Upper lobe of right lung (tissue), 1 donor: ENCODE measurements at places on chromosomes 7 and 10.
A peak's percentile ranks its signal among the peaks of the same experiment; 100 is the strongest.

DNA sequence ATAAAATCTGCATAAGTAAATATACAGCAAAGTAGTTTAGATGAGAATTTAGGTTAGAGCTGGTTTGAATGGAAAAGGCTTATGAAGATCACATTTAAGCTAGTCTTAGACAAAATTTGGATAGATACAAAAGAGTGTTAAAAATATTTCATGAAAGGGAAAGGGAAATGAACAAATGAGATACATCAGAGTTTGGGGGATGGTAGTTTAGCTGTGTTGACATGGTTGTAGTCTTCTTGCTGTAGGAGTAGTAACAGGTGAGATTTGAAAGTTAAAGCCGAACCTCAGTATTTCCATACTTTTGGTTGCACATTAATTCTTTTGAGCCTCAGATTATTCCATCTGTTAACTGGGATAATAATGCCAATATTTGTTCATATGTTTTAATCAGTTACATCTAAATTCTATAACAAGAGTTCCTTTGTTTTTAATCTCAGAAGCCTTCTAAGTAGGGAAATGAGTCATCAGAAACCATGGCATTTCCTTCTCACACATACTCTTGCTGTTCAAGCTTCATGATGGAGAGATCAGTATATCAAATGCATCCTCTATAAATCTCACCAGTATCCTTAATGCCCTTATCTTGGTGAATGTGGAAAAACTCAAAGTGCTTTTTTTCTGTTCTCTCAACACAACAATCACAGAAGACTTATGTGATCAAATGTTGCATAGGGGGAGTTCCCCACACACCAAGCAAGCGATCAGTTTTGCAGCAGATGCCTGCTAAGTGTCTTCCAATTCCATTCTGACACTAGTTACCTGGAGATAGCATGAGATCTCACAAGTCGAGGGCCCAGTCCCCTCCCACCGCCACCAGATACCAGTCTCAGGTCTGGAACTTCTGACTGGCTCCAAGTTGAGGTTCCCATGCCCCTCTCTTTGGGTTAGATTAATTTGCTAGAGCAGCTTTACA lies 84.7 kb downstream of the MAPK8 start:
- no peak overlapping the region for H3K27ac ChIP-seq
- H3K4me1 ChIP-seq: peaks cover 18% of the 10 kb centered on the region
- DNase-seq: no peak
- H3K27me3 ChIP-seq: no peaks in the 10 kb centered on the region

GRCh38 chr10:132892004-132892403 lies 50.4 kb downstream of the CFAP46 start:
- peak; percentile 46 for DNase-seq
- H3K4me3 ChIP-seq: no peak overlapping the region
- peaks cover 36% of the 10 kb centered on the region for H3K27me3 ChIP-seq
- H3K4me1 ChIP-seq: no peaks in the 10 kb centered on the region
- no peak overlapping the region for H3K27ac ChIP-seq

- H3K4me1 ChIP-seq: peaks cover 4% of the 10 kb centered on the region
- no peaks in the 10 kb centered on the region for H3K27me3 ChIP-seq
- H3K4me3 ChIP-seq: no peak overlapping the region
- H3K36me3 ChIP-seq: no peaks in the 10 kb centered on the region
These were observed 30.7 kb upstream of the ANTXRL start for GRCh38 chr10:46255801-46256747.

GRCh38 chr10:117486606-117487005 lies 55.9 kb upstream of the EMX2 start:
- peaks cover 18% of the 10 kb centered on the region for H3K27me3 ChIP-seq
- DNase-seq: no peak
- H3K36me3 ChIP-seq: no peaks in the 10 kb centered on the region
- no peak overlapping the region for H3K4me3 ChIP-seq
- H3K4me1 ChIP-seq: no peaks in the 10 kb centered on the region
- H3K27ac ChIP-seq: no peak overlapping the region

DNA sequence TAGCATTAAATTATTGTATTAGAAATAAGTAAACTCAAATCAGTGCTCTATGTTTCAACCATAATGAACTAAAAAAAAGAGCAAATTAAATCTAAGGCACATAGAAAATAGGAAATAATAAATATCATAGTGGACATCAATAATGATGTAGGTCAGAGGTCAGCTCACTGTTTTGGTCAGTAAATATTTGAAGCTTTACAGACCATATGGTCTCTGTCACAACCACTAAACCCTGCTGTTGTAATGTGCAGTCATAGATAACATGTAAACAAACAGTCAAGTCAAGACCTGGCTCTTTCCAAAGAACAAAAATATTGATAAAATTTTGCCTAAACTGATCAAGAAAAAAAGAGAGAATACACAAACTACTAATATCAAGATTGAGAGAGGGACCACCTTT lies 615.0 kb downstream of the SH2D4B start:
- no peak overlapping the region for H3K4me3 ChIP-seq
- no peaks in the 10 kb centered on the region for H3K4me1 ChIP-seq
- no peak overlapping the region for H3K27ac ChIP-seq
- H3K36me3 ChIP-seq: no peaks in the 10 kb centered on the region

- H3K27me3 ChIP-seq: no peaks in the 10 kb centered on the region
- no peak overlapping the region for H3K27ac ChIP-seq
- H3K36me3 ChIP-seq: no peaks in the 10 kb centered on the region
- H3K4me1 ChIP-seq: no peaks in the 10 kb centered on the region
- DNase-seq: no peak
These were observed 26.2 kb downstream of the ASB15 start for GRCh38 chr7:123627851-123628250.

DNA sequence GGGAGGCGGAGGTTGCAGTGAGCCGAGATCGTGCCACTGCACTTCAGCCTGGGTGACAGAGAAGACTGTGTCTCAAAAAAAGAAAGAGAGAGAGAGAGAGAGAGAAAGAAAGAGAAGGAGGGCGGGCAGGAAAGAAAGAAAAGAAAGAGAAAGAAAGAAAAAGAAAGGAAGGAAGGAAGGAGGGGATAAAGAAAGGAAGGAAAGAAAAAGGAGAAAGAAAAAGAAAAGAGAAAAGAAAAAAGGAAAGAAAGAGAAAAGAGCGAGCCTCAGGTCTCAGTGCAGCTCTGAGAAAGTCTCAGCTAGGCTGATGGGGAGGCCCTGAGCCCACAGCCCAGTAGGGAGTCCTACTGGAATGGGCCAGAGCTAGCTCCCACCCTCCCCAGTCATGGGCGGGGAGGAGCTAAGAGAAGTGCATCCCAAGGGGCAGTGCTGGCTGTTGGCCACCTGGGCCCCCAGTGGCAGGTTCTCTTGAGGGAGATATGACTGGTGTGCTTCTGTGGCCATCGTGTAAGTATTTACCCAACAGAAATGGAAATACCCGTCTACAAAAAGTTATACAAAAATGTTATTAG lies 69.3 kb downstream of the ABRAXAS2 start:
- no peak overlapping the region for H3K27ac ChIP-seq
- no peak overlapping the region for H3K4me3 ChIP-seq
- no peaks in the 10 kb centered on the region for H3K4me1 ChIP-seq
- peak; percentile 26 for DNase-seq

DNA sequence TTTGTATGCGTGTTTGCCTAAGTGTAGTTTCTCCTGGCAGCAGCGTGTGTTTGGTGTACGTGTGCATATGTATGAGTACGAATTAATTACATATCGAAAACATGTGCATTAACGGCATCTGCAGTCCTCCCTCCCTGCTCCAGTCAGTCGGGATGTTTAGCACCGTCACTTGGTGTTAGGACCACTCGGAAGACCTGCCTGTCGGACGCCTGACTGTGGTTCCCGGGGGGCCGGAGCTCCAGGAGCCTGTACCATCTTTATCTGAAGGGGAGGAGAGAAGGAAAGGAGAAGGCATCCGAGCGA lies 1.1 kb upstream of the CNTNAP2 start:
- H3K36me3 ChIP-seq: no peaks in the 10 kb centered on the region
- no peak for DNase-seq
- H3K4me1 ChIP-seq: peaks cover 8% of the 10 kb centered on the region
- H3K4me3 ChIP-seq: peak overlapping the region; percentile 37
- peaks cover 18% of the 10 kb centered on the region for H3K27me3 ChIP-seq
- H3K27ac ChIP-seq: no peak overlapping the region

GRCh38 chr10:122514045-122514840 lies 46.3 kb upstream of the DMBT1 start:
- H3K27ac ChIP-seq: no peak overlapping the region
- H3K4me1 ChIP-seq: no peaks in the 10 kb centered on the region
- no peak for DNase-seq
- peaks cover 11% of the 10 kb centered on the region for H3K36me3 ChIP-seq
- H3K27me3 ChIP-seq: no peaks in the 10 kb centered on the region

GRCh38 chr10:69048103-69048502 lies 39.8 kb upstream of the SRGN start:
- peaks cover 49% of the 10 kb centered on the region for H3K4me1 ChIP-seq
- peak overlapping the region; percentile 70 for H3K27ac ChIP-seq
- DNase-seq: peak; percentile 78
- H3K27me3 ChIP-seq: no peaks in the 10 kb centered on the region
- H3K4me3 ChIP-seq: no peak overlapping the region

- DNase-seq: no peak
- no peak overlapping the region for H3K4me3 ChIP-seq
- H3K36me3 ChIP-seq: peaks cover 33% of the 10 kb centered on the region
These were observed 8.3 kb downstream of the PI4K2A start for GRCh38 chr10:97648562-97649404.

DNA sequence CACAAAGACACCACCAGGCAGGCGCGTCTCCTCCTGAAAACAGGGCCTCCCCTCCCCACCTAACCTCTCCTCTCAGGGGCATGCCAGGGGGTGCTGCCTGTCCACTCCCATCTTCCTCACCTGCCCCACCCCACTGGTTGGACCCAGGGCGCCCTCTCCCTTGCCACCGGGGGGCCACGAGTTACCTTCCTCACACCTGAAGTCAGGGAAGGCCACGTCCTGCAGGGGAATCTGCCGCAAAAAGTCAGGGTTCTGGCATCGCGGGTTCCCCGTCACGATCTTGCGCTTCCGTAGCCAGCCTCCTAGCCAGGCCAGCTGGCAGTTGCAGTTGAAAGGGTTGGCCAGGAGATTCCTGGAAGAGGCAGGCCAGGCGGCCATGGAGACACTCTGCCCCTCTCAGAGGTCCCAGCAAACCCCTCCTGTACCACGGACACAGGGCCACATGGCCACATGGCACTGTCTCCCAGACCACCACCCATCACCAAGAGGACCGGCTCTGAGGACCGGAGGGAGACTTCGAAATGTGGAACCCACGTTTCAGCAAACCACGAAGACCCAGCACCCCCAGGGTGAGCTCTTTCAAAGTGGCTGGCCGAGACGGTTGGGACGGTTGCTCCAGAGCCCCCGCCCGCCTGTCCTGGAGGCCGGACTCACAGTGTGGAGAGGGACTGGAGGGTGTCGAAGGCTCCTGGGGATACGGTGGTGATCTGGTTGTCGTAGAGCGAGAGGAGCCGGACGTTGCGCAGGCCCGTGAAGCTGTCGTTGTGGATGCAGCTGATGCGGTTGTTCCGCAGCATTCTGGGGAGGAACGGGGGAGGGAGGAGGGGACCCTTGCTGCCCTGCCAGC lies 142.8 kb downstream of the SLIT1 start:
- no peaks in the 10 kb centered on the region for H3K27me3 ChIP-seq
- no peak overlapping the region for H3K27ac ChIP-seq
- peaks cover 3% of the 10 kb centered on the region for H3K4me1 ChIP-seq
- no peak for DNase-seq
- no peak overlapping the region for H3K4me3 ChIP-seq
- H3K36me3 ChIP-seq: no peaks in the 10 kb centered on the region

GRCh38 chr10:31836569-31837406 lies 91.8 kb downstream of the ARHGAP12 start:
- H3K36me3 ChIP-seq: no peaks in the 10 kb centered on the region
- no peak for DNase-seq
- no peak overlapping the region for H3K27ac ChIP-seq
- H3K4me3 ChIP-seq: no peak overlapping the region
- H3K4me1 ChIP-seq: no peaks in the 10 kb centered on the region
- no peaks in the 10 kb centered on the region for H3K27me3 ChIP-seq

GRCh38 chr10:71236822-71237682 lies 24.7 kb downstream of the UNC5B start:
- H3K4me3 ChIP-seq: no peak overlapping the region
- DNase-seq: no peak
- H3K4me1 ChIP-seq: peaks cover 61% of the 10 kb centered on the region
- H3K27me3 ChIP-seq: no peaks in the 10 kb centered on the region
- no peaks in the 10 kb centered on the region for H3K36me3 ChIP-seq

- peaks cover 33% of the 10 kb centered on the region for H3K4me1 ChIP-seq
- H3K27me3 ChIP-seq: no peaks in the 10 kb centered on the region
- H3K27ac ChIP-seq: peak overlapping the region; percentile 96
- H3K36me3 ChIP-seq: no peaks in the 10 kb centered on the region
These were observed 760 bp upstream of the KCTD7 start for GRCh38 chr7:66627881-66628360.

- peak; percentile 80 for DNase-seq
- H3K27ac ChIP-seq: no peak overlapping the region
- H3K4me3 ChIP-seq: no peak overlapping the region
These were observed 9.3 kb upstream of the TSPAN14 start for GRCh38 chr10:80444646-80445319.

DNA sequence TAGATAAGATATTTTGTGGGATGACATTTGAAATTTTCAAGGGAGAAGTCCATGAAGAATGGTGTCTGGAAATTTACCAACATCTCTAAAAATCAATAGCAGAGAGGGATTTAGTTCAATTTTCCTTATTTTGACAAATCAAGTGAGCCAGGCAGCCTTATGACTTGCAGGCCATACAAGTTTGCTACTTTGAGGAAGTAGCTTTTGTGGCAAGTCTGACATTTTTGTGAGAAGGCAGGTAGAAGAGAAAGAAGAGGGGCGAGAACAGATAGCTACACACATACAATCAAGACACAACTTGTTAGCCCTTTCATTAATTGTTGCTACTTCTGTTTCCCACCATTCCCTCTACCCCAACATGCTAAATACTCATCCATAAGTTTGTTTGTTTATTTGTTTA lies 74.5 kb upstream of the OIT3 start:
- no peaks in the 10 kb centered on the region for H3K36me3 ChIP-seq
- H3K27ac ChIP-seq: no peak overlapping the region
- no peak for DNase-seq
- no peak overlapping the region for H3K4me3 ChIP-seq
- no peaks in the 10 kb centered on the region for H3K27me3 ChIP-seq

DNA sequence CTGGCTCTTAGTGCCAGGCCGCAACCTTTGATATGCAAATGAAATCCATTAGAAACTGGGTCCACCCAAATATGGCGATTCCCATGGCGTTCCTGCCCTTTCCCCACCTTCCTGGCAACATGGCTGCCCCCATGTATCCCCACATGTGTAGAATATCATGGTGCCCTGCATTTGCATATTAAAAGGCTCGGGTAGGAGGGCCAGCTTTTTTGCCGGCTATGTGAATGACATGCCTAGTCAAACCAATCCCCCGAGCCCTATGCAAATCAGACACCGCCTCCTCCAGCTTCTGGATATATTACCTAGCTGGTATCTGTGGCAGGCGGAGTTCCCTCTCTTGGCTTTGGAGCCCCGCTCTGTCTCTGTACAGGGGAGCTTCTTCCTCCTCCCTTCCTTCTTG lies 18.3 kb downstream of the MMS19 start:
- no peak overlapping the region for H3K4me3 ChIP-seq
- no peaks in the 10 kb centered on the region for H3K27me3 ChIP-seq
- H3K36me3 ChIP-seq: peaks cover 72% of the 10 kb centered on the region
- no peak for DNase-seq
- H3K4me1 ChIP-seq: peaks cover 31% of the 10 kb centered on the region

GRCh38 chr10:84704101-84704500 lies 375.7 kb downstream of the CCSER2 start:
- no peak for DNase-seq
- no peak overlapping the region for H3K27ac ChIP-seq

- H3K36me3 ChIP-seq: no peaks in the 10 kb centered on the region
- H3K4me1 ChIP-seq: no peaks in the 10 kb centered on the region
- no peak overlapping the region for H3K27ac ChIP-seq
- peak; percentile 54 for DNase-seq
These were observed 133.7 kb downstream of the ARHGAP22 start for GRCh38 chr10:48470893-48471805.
